ENCODE measurements at places on chromosomes 4 and X. TPM values are rescaled to one million over a fixed set of nuclear protein-coding genes. Genes with fewer than 3 reads are reported as not detected.

Gene TLR3
- total RNA-seq = 0.25 TPM

Gene TEC
- total RNA-seq = 1.3 TPM

Gene TACR3
- total RNA-seq = not detected

Gene SULT1E1
- total RNA-seq = not detected

Gene UGT2B11
- total RNA-seq = 0.11 TPM

Gene ZNF81
- 4.3 TPM for total RNA-seq

Gene TMPRSS11A
- total RNA-seq = not detected

Gene PABPC5
- not detected for total RNA-seq

Gene RPA4
- 0.20 TPM for total RNA-seq

Gene FGFBP1
- 3.7 TPM for total RNA-seq

Gene PGAM4
- total RNA-seq = 0.66 TPM

Gene IL2
- not detected for total RNA-seq

Gene XAGE1B
- 208 TPM for total RNA-seq
